Left ventricle myocardium inferior (tissue), 1 donor: ENCODE measurements at places on chromosomes 2 and 18. TPM values are rescaled to one million over a fixed set of nuclear protein-coding genes. Genes with fewer than 3 reads are reported as not detected.

DNA sequence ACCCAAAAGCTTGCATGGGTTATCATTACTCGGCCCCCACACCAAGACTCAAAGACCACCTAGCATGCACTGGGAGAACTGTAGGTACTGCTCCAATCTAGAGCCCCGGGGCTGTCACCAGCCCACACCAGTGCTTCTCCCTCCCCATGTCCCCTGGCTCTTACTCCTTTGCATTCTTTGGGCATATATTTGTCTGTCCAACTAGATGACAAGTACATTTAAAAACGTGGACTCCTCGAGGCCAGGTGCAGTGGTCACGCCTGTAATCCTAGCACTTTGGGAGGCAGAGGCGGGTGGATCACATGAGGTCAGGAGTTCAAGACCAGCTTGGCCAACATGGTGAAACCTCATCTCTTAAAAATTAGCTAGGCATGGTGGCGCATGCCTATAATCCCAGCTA, 7.8 kb downstream of the AFG3L2 start:
- no peak for DNase-seq

DNA sequence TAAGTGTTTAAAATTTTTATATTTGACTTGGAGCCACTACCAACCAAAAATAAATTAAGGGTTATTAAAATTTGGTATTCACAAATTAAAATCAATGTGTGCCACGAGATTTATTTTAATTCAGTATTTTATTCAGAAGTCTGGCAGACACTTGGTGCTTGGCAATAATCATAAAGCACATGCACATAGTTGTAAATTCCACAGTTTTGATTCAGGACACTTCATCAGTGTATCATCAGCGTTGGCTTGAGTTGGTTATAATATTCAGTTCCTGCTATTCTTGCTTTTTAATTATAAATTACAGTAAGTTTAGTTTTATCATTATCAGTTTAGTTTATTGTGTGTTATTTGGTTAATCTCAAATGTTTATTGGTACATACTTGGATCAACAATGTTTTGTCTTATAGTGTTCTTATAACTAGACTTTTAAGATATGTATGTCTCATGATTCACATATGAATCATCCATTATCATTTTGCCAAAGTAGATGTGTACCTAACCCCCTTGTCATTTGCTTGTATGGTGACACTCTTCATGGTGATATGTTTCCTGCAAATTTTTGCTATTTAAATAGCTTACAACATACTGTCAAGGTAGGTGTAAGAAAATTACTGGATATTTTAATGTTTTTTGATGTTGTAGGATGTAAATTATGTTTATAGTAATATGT, 237.9 kb downstream of the BABAM2 start:
- no peak for DNase-seq

GRCh38 chr2:102771114-102771513, 9.3 kb downstream of the TMEM182 start:
- no peak for DNase-seq

DNA sequence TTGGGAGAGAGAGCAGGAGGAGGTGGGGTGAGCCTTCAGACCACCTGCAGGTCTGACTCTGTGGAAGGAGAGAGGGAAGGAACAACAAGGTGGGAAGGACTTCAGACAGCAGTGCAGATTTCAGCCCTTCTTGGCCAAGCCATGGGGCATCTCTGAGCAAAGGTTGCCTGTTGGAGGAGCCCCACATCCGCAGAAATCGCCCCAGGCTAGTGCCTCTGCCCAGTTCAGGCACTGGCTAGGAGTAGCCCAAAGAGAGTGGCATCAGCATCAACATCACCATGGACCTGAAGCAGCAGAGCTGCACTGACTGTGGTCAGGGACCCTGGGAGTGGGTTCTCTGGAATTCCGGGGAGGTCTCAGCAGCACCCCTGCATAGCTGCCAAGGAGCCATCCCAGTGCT, 10.2 kb downstream of the GPR55 start:
- no peak for DNase-seq

- DNase-seq: no peak
Measured at GRCh38 chr2:263774-264492, at the start of gene SH3YL1. TSS of gene SH3YL1 (minus strand) at chr2:264032. CDS start at chr2:263984, 48 bp downstream.

DNA sequence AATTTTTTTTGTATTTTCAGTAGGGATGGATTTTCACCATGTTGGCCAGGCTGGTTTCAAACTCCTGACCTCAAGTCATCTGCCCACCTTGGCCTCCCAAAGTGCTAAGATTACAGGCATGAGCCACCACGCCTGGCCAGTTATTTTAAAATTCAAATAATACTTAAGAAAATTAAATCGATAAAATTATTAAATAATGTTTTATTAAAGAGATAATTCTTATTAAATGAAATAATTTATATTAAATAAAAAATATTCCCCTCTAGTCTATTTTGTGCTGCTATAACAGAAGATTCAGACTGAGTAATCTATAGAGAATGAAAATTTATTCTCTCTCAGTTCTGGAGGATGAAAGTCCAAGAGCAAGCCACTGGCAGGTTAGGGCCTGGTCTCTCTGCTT, 61.2 kb downstream of the PDK1 start:
- no peak for DNase-seq

EML6 gene
- total RNA-seq: 0.77 TPM

UNC80 gene
- 0.03 TPM for total RNA-seq

KCNE4 gene
- total RNA-seq: 3.1 TPM

TMEM198 gene
- 2.5 TPM for total RNA-seq

ERICH2 gene
- 0.82 TPM for total RNA-seq
